ENCODE measurements at places on chromosomes 12 and 14.

- no peaks in the 10 kb centered on the region for H3K27me3 ChIP-seq
- H3K4me3 ChIP-seq = no peak overlapping the region
- no peaks in the 10 kb centered on the region for H3K4me1 ChIP-seq
- DNase-seq = no peak
- H3K27ac ChIP-seq = no peak overlapping the region
These were observed 31.1 kb downstream of the ALDH1L2 start for GRCh38 chr12:105053116-105053572.

GRCh38 chr12:5581616-5582015 lies 149.7 kb downstream of the NTF3 start:
- no peak for DNase-seq
- peaks cover 7% of the 10 kb centered on the region for H3K27me3 ChIP-seq
- H3K4me3 ChIP-seq = no peak overlapping the region
- no peak overlapping the region for H3K27ac ChIP-seq
- no peaks in the 10 kb centered on the region for H3K4me1 ChIP-seq

DNA sequence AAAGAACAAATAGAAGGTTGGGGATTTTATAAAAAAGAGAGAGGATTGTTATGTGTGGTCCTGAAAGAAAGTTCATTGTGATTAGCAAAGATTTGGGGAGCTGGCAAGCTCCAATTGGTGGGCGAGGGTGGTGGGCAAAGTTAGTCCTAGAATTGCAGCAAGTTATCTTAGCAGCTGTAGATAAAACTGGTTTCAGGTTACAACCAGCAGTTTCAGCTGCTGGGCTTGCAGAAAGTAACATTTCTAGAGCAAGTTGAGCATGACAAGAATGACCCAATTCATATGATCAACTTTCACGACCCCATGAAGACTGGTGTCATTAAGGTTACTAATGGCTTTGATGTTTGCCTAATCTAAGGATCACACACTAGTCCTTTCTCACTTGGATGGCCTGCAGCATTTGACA lies 177.9 kb upstream of the NUDT4 start:
- no peaks in the 10 kb centered on the region for H3K27me3 ChIP-seq
- no peak overlapping the region for H3K27ac ChIP-seq
- no peak overlapping the region for H3K4me3 ChIP-seq
- DNase-seq = no peak
- H3K4me1 ChIP-seq = peaks cover 8% of the 10 kb centered on the region
- no peaks in the 10 kb centered on the region for H3K36me3 ChIP-seq

GRCh38 chr12:43883311-43883710 lies 47.4 kb downstream of the TMEM117 start:
- no peak overlapping the region for H3K27ac ChIP-seq
- DNase-seq = no peak
- no peak overlapping the region for H3K4me3 ChIP-seq
- no peaks in the 10 kb centered on the region for H3K4me1 ChIP-seq
- no peaks in the 10 kb centered on the region for H3K36me3 ChIP-seq
- H3K27me3 ChIP-seq = no peaks in the 10 kb centered on the region

DNA sequence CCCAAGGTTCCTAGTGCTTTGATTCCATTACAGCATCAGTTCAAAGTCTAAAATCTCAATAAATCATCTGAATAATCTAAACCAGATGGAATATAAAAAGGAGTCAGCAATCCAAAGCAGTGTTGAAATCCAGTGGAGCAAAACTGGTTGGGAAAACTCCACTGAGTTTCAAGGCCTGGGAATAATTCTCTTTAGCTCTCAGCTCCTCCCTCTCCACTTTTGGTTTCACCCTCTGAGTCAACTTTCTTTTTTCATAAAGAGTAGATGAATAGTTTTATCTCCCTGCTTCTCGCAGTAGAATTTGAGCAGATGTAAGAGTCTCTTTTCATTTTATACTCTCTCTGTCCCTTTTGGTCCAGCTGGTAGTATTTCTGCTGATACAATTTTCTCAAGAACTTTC lies 338.6 kb downstream of the APAF1 start:
- DNase-seq = no peak
- H3K27me3 ChIP-seq = no peaks in the 10 kb centered on the region
- H3K4me1 ChIP-seq = no peaks in the 10 kb centered on the region
- H3K36me3 ChIP-seq = no peaks in the 10 kb centered on the region

DNA sequence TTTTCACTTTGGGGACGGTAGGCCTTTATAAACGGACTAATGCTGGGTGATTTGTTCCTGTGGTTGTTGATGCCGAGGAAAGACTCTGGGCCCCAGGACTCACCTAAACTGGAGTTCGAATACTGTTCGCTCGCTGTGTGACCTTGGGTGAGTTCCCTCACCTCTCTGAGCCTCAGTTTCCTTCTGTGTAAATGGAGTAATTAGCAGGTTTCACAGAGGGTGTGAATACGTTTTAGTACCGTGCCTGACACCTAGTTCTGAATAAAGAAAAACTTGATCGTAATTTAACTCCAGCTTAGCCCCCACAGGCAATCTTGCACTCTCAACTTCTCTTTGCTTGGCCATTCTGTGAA lies 505 bp downstream of the UBE3B start:
- peak overlapping the region; percentile 89 for H3K4me3 ChIP-seq
- H3K27ac ChIP-seq = peak overlapping the region; percentile 57
- H3K36me3 ChIP-seq = peaks cover 31% of the 10 kb centered on the region
- H3K27me3 ChIP-seq = no peaks in the 10 kb centered on the region

DNA sequence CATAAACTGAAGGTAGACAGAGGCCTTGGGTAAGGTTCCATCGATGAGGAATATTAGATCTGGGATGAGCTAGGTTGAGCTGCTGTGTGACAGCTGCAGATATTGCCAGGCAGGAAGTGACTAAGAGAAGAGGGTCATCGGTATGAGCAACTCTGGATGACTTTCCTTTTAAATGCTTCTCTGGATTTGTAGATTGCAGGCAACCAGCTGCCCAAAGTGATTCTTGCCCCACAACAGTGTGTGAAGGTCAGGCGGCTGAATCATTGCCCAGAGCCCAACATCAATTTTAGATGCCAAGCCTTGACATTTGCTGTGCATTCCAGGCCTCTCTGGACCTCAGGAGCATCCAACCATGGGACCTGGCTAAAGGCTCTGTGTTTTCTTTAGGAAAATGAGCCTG lies 255.9 kb downstream of the DPF3 start:
- no peak for DNase-seq
- H3K36me3 ChIP-seq = no peaks in the 10 kb centered on the region
- H3K27me3 ChIP-seq = no peaks in the 10 kb centered on the region
- H3K4me3 ChIP-seq = no peak overlapping the region

- H3K4me1 ChIP-seq = peaks cover 20% of the 10 kb centered on the region
- H3K27me3 ChIP-seq = no peaks in the 10 kb centered on the region
- peak overlapping the region; percentile 65 for H3K27ac ChIP-seq
- H3K36me3 ChIP-seq = peaks cover 85% of the 10 kb centered on the region
These were observed 7.9 kb downstream of the INF2 start for GRCh38 chr14:104697317-104697703.

All from RWPE2 (cell line).